ENCODE measurements at places on chromosomes 12 and 14. TPM values are rescaled to one million over a fixed set of nuclear protein-coding genes. Genes with fewer than 3 reads are reported as not detected.

Gene RTL1
- not detected for total RNA-seq

- peaks cover 2% of the 10 kb centered on the region for H3K36me3 ChIP-seq
- H3K4me3 ChIP-seq: no peak overlapping the region
- H3K4me1 ChIP-seq: no peaks in the 10 kb centered on the region
Observed at GRCh38 chr12:76495556-76495955, 64.0 kb downstream of the OSBPL8 start.

Gene HOXC9
- not detected for total RNA-seq

GRCh38 chr12:64650762-64651161, 40.5 kb downstream of the RASSF3 start:
- H3K27ac ChIP-seq: no peak overlapping the region
- no peaks in the 10 kb centered on the region for H3K36me3 ChIP-seq
- H3K4me1 ChIP-seq: peaks cover 4% of the 10 kb centered on the region

Gene KRT8
- total RNA-seq: 5.6 TPM

Gene E2F7
- 26.1 TPM for total RNA-seq

Gene SRRM4
- not detected for total RNA-seq

DNA sequence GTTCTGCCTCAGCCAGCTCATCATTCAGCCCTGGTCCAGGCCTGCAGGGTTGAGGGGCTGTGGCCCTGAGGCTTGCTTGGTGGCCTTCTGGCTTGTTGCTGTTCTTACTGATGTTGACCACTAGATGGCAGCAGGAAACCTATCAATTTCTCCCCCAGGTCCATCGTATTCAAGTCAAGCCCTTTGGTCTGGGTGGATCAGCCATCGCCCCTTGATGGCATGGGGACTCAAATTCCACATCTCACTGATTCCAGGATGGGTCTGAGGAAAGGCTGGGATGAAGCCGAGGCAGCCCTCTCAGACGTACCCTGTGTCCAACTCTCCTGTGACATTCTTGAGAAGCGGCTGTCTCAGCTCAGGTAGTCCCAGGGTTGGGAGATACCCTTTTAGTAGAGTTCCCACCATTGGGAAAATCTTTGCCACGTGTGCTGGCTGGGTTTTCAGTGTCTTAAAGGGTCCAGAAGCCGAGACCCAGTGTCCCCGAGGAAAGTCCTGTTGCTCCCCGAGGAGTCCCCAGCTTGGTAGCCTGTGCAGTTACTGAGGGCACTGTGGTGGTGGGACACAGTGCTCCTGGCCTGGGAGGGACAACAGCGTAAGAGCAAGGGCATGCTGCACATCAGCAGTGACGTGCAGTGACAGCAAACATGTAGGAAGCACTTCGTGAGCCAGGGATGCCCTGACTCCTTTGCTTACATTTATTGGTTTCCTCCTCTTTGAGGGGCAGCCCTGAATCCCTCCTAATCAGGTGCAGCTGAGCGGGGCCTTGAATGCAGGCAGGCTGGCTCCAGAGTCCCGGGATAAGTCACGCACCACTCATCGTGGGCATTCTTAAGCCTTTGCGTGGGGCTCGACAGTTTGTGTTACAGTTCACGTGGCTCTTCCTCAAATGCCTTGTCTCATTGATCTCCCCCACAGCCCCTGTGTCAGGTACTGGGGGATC, 58.6 kb downstream of the TSPAN9 start:
- no peak overlapping the region for H3K27ac ChIP-seq
- no peak overlapping the region for H3K4me3 ChIP-seq
- H3K36me3 ChIP-seq: no peaks in the 10 kb centered on the region
- peak; percentile 20 for DNase-seq

- H3K27ac ChIP-seq: no peak overlapping the region
- no peak overlapping the region for H3K4me3 ChIP-seq
- H3K27me3 ChIP-seq: no peaks in the 10 kb centered on the region
- no peaks in the 10 kb centered on the region for H3K36me3 ChIP-seq
- no peak for DNase-seq
- H3K4me1 ChIP-seq: no peaks in the 10 kb centered on the region
Observed at GRCh38 chr14:51002406-51002999, 58.2 kb upstream of the PYGL start.

DNA sequence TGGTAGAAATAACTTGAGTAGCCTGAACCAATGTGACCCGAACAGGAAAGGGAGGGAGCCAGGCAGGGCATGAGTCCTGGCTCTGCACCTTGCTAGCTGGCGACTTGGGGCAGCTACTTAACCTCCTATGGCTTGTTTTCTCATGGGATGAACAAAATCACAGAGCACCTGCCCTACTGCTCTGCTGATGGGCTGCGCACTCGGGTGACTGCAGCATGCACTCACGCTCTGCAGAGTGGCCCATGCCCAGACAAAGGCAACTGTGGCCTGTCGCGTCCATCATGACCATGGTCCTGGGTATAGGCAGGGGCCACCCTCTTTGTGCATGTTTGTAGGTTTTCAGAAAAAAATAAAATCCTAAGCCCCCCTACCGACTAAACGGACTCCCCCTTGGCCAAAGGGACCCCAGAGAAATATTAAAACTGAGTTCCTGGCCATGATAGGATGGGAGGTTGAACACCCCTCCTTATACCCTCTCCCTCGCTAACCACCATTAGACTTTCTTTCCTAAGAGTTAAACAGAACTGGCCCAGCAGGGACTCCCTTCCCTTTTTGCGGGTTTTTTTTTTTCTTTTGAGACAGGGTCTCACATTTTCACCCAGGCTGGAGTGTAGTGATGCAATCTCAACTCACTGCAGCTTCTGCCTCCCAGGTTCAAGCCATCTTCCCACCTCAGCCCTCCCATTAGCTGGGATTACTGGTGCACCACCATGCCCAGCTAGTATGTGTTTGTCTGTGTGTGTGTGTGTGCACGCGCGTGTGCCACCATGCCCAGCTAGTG, 32.5 kb downstream of the VWF start:
- no peaks in the 10 kb centered on the region for H3K4me1 ChIP-seq
- peaks cover 5% of the 10 kb centered on the region for H3K27me3 ChIP-seq
- no peak for DNase-seq
- no peak overlapping the region for H3K27ac ChIP-seq

Gene C12orf42
- 2.0 TPM for total RNA-seq

GRCh38 chr12:92971859-92972524, 42.9 kb upstream of the EEA1 start:
- no peaks in the 10 kb centered on the region for H3K36me3 ChIP-seq
- peaks cover 47% of the 10 kb centered on the region for H3K4me1 ChIP-seq
- H3K27me3 ChIP-seq: no peaks in the 10 kb centered on the region
- peak overlapping the region; percentile 91 for H3K27ac ChIP-seq
- no peak for DNase-seq

DNA sequence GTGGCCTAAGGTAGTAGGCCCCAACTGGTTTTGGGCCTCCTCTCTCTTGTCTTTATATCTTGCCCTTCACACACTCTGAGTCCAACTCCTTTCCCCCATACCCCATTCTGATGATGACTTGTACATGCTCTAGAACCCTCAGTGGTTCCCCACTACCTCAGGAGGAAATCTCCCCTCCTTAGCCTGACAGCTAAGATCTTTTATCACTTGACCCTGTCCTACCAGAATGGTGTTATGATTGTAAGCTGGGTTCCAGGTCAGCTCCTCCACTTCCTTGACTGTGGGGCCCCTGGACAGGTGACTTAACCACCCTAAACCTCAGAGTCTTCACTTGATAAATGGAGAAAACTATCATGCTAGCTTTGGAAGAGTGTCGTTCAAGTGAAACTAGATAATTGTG, 9.4 kb upstream of the MYL2 start:
- no peaks in the 10 kb centered on the region for H3K36me3 ChIP-seq
- no peak overlapping the region for H3K4me3 ChIP-seq
- no peaks in the 10 kb centered on the region for H3K27me3 ChIP-seq
- DNase-seq: no peak
- no peak overlapping the region for H3K27ac ChIP-seq
- no peaks in the 10 kb centered on the region for H3K4me1 ChIP-seq

Gene GDF11
- total RNA-seq: 15.2 TPM

Gene TEX52
- not detected for total RNA-seq

DNA sequence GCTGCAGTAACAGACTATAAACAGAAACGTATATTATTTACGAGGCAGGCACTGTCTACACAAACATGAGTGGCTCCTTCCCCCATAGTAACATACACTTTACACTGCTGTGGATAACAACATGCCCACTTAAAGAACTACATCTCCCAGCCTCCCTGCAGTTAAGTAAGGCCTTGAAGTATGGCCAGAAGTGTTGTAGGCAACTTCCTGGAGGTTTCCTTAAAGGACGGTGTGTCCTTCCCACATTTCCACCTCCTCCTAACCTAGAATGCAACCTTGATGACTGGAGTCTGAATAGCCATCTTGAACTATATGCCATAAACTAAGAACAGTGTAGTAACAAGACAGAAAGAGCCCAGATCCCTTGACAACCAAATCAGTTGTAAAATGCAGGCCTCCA, 20.3 kb downstream of the MED13L start:
- H3K36me3 ChIP-seq: no peaks in the 10 kb centered on the region
- no peak overlapping the region for H3K4me3 ChIP-seq

GRCh38 chr12:66430106-66430505, 127.8 kb downstream of the HELB start:
- no peaks in the 10 kb centered on the region for H3K27me3 ChIP-seq
- H3K4me1 ChIP-seq: no peaks in the 10 kb centered on the region
- no peak overlapping the region for H3K27ac ChIP-seq
- H3K36me3 ChIP-seq: no peaks in the 10 kb centered on the region
- no peak for DNase-seq

GRCh38 chr12:129790930-129791329, 112.9 kb downstream of the TMEM132D start:
- H3K36me3 ChIP-seq: no peaks in the 10 kb centered on the region
- H3K27ac ChIP-seq: no peak overlapping the region
- no peaks in the 10 kb centered on the region for H3K27me3 ChIP-seq
- no peaks in the 10 kb centered on the region for H3K4me1 ChIP-seq
- DNase-seq: no peak
- H3K4me3 ChIP-seq: no peak overlapping the region

Gene C12orf54
- total RNA-seq: 2.6 TPM

Gene ZC2HC1C
- 1.7 TPM for total RNA-seq

GRCh38 chr14:25350802-25351201, 300.9 kb upstream of the STXBP6 start:
- no peak overlapping the region for H3K27ac ChIP-seq
- H3K4me1 ChIP-seq: no peaks in the 10 kb centered on the region
- no peak overlapping the region for H3K4me3 ChIP-seq
- no peaks in the 10 kb centered on the region for H3K36me3 ChIP-seq

GRCh38 chr12:47909839-47910465, 5.2 kb upstream of the VDR start:
- no peak overlapping the region for H3K27ac ChIP-seq
- H3K4me3 ChIP-seq: no peak overlapping the region
- H3K36me3 ChIP-seq: no peaks in the 10 kb centered on the region
- H3K4me1 ChIP-seq: no peaks in the 10 kb centered on the region
- 0 out of 2 replicates have a peak, but pooled peaks cover 5% of the 10 kb centered on the region for H3K27me3 ChIP-seq

DNA sequence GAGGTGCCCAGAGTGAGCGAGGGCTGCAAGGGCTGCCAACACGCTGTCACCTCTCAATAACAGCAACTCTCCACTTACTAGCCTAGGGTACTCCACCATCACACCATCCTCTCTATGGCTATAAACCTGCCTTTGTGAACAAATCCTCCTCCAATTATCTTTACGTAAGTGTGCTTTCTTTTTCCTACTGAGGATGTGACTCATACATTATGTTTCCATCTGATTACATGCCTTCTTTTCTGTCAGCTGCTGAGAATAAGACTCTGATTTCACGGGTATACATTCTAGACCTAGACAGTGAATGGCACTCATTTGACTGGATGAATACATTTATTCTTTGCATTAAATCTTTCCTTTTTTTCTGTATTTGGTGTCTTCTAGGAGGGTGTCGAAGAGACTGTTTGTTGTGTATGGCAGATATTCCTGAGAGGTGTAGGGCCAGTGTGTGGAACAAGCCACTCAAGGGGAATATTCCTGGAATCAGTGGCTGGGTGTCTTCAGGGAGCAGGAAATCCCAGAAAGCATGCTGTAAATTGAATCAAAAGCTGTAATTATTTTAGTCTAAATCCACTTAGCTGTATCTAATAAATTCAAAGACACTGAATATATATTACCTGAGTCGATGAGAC, 327.3 kb upstream of the TMTC1 start:
- DNase-seq: no peak
- no peak overlapping the region for H3K27ac ChIP-seq
- H3K27me3 ChIP-seq: no peaks in the 10 kb centered on the region
- H3K4me1 ChIP-seq: no peaks in the 10 kb centered on the region
- no peaks in the 10 kb centered on the region for H3K36me3 ChIP-seq
- H3K4me3 ChIP-seq: no peak overlapping the region

- H3K27me3 ChIP-seq: no peaks in the 10 kb centered on the region
- no peaks in the 10 kb centered on the region for H3K36me3 ChIP-seq
- no peak overlapping the region for H3K4me3 ChIP-seq
- DNase-seq: no peak
Observed at GRCh38 chr12:78726854-78727253, 137.7 kb upstream of the SYT1 start.

DNA sequence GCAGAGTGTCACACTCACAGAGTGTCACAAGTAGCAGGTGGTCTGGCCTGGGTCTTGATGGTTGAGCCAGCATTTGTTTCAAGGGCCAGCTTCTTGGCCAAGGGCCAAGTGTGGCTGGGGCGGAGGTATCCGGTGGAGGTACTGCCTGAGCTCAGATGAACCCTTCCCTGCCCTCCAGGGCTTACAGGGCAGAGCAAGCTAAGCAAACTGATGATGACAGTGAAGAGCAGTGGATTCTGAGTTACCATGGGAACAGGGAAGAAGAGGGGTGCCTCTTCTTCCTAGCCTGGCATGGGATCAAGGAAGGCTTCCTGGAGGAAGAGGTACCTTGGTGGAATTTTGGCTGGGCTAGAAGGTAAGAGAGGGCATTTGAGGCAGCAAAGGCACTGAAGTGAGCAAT, 35.7 kb downstream of the MVK start:
- H3K27me3 ChIP-seq: 0 out of 2 replicates have a peak, but pooled peaks cover 4% of the 10 kb centered on the region

DNA sequence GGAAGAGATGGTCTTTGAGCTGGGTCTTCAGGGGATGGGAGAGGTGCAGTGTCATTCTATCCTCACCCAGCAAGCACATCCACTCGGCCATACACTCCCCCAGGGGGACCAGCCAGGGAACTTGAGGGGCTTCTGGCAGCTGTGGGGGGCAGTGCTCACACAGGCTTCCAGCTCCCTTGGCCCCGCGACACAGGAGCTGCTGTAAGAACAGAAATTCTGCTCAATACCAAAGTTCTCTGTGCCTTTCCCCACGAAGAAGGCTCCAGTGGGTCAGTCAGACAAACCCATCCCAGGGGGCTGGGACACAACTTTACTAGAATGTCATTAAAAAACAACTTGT, 289.1 kb upstream of the RTL1 start:
- H3K4me1 ChIP-seq: no peaks in the 10 kb centered on the region
- H3K27me3 ChIP-seq: no peaks in the 10 kb centered on the region
- H3K27ac ChIP-seq: no peak overlapping the region
- H3K4me3 ChIP-seq: no peak overlapping the region

Data from GM12878 (cell line).